Activated CD8-positive, alpha-beta T cell treated with anti-CD3 and anti-CD28 coated beads, Interleukin-2, amount 10 ng/mL, durations not matched to agents 7 days and 5 days (primary cell): ENCODE measurements at places on chromosomes 5 and 9. TPM values are rescaled to one million over a fixed set of nuclear protein-coding genes. Genes with fewer than 3 reads are reported as not detected.

The MLANA gene
- not detected for total RNA-seq

The DTWD2 gene
- total RNA-seq, result 3.3 TPM

The ZNF608 gene
- total RNA-seq, result not detected

The GMCL2 gene
- not detected for total RNA-seq

The CDX1 gene
- total RNA-seq, result not detected

The FBXO38 gene
- 47.6 TPM for total RNA-seq

The MAP1B gene
- total RNA-seq, result 0.03 TPM

The PCDHB5 gene
- not detected for total RNA-seq
